ENCODE measurements at places on chromosomes 12 and 14.

GRCh38 chr12:84772281-84772680, 140.3 kb downstream of the SLC6A15 start:
- DNase-seq = no peak

- no peak for DNase-seq
Measured at GRCh38 chr14:58575956-58576355, 61.8 kb upstream of the DACT1 start.

DNA sequence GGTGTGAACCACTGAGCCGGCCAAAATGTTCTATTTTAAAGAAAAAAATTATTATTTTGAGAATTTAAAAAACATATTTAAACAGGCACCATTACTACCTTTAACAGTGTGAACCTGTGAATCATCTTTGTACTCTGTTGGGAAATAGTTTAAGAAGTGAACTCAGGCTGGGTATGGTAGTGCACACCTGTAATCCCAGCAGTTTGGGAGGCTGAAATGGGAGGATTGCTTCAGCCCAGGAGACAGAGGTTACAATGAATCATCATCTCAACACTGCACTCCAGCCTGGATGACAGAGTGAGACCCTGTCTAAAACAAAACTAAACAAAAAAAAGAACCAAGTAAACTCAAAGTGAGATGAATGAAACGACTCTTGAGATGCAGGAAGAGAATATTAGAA, 3.1 kb upstream of the WDR89 start:
- DNase-seq = no peak

GRCh38 chr12:64600164-64600561, 10.1 kb upstream of the RASSF3 start:
- no peak for DNase-seq

- DNase-seq = peak; percentile 35
Measured at GRCh38 chr14:74965486-74966153, 10.2 kb upstream of the PGF start.

- DNase-seq = no peak
Measured at GRCh38 chr12:2963154-2963759, 4.1 kb downstream of the TEAD4 start.

- DNase-seq = peak; percentile 94
Measured at GRCh38 chr14:22852940-22853767, 16.8 kb downstream of the MMP14 start.

DNA sequence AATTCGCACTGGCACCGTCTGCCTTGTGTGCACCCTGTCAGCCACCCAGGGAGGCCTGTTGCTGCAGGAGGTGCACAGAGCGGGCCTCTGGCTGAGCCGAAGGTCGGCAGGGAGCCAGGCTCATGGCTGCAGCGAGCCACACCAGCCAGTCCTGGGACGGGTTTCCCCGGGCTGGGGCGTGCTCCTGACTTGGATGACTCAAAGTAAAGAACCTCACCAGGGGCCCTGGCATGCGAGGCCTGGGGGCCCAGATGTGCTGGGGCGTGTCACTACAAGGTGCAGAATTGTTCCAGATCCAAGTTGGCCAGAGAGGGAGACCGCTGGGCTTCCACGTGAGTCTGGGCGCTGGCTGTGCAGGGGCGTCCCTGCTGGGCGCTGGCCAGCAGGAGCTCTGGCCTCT, 34.5 kb downstream of the FBRSL1 start:
- DNase-seq = no peak

GRCh38 chr12:100959481-100959880, 164.9 kb downstream of the ANO4 start:
- no peak for DNase-seq

GRCh38 chr12:88144546-88145468, 2.7 kb downstream of the TMTC3 start:
- DNase-seq = no peak

DNA sequence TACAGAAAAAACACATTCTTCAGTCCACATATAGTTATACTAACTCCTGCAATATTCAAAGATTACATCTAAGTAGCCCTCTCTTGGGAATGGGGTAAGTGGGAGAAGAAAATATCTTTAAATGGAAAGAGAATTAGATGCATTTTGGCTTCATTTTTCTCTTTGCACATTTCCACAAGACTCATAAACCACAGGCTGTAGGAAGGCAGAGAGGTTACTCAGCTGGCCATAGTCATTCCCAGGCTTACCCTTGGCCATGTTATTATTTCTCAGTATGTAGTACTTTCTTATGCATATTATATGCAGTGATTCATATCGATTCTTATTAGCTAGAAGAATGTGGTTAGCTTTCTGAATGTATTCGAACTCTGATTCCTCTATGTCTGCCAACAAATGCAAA, 92.2 kb downstream of the PTPRR start:
- no peak for DNase-seq

DNA sequence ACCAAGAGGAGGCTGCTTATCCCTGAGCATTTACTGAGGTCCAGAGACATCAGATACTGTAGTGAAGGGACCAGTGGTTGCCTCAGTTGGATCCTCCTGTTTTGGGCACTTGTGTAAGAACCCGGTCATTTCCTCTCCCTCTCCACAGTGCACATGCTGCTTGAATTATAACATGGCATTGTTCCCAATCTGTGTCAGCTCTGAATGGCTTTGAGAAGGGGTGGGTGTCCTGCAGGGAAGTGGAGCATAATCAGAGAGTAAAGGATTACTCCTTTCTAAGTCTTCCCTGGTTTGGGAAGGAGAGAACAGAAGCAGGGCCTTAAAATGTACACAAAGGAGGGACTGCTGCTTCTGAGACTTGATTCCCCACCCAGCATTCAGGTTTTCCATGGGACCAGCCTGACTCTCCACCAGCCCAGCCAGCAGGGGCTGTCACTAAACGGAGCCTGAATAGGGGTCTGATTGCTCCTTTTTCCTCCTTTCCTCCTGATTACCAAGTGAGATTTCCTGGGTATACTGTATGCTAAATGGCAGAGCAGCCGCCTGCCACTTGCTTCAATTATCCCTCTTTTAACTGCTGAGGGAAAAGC, 78.4 kb downstream of the NRXN3 start:
- DNase-seq = no peak

- no peak for DNase-seq
Measured at GRCh38 chr14:55851301-55851700, 266.9 kb upstream of the PELI2 start.

DNA sequence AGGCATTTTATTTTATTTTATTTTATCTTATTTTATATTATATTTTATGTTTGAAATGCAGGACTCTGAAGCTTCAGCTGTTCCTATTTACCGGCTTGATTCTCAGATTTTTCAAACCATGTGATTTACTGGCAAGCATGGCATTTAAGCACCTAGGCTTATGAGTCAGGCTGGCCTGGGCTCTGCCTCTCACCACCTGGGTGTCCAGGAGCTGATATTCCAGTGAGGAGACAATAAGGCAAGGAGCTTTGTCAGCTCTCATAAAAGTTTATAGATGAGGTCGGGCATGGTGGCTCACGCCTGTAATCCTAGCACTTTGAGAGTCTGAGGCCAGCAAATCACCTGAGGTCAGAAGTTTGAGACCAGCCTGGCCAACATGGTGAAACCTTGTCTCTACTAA, 2.1 kb downstream of the DAO start:
- DNase-seq = no peak
